Midbrain (tissue), 1 donor: ENCODE measurements at places on chromosomes 16 and 17.

- DNase-seq, result no peak
Observed at GRCh38 chr17:81681672-81682071, 1.9 kb downstream of the ARL16 start.

DNA sequence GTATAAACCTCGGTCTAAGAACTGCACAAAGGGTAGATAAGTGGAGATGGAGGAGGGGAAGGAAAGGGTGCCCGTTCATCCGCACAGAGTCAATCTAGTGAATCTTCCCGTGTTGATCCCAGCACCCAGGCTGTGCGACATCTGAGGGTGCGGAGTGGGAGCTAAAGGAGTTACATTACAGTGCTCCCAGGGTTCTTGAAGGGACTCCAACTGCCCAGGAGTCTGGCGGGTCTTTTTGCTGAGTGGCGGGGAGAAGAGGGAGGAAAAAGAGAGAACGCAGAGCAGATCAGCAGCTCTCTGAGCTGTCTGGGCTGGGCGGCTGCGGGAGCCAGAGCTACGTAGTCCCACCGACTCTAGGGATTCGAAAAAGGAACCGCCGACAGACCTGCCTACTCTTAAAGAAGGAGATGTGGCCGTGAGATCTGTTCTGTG lies 1.6 kb upstream of the CA10 start:
- DNase-seq, result no peak

- DNase-seq, result no peak
Observed at GRCh38 chr17:69057280-69057679, 3.4 kb downstream of the ABCA9 start.

DNA sequence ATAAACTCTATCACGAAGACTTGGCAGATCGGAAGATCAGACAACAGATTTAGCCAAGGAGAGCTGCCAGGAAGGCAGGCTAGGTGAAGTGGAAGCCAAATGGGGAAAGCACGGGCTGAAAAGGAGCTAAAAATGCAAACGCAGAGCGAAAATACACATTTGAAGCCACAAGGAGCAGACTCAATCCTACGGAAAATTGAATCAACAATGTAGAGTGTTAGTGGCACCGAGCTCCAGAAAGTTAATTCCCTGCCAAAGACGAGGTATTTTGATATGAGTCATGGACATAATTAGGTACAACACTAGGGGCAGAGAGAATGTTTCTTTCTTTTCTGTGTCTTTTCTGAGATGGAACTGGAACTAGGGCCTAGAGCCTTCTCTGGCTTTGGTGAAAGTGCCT lies 20.7 kb downstream of the GSG1L start:
- no peak for DNase-seq

DNA sequence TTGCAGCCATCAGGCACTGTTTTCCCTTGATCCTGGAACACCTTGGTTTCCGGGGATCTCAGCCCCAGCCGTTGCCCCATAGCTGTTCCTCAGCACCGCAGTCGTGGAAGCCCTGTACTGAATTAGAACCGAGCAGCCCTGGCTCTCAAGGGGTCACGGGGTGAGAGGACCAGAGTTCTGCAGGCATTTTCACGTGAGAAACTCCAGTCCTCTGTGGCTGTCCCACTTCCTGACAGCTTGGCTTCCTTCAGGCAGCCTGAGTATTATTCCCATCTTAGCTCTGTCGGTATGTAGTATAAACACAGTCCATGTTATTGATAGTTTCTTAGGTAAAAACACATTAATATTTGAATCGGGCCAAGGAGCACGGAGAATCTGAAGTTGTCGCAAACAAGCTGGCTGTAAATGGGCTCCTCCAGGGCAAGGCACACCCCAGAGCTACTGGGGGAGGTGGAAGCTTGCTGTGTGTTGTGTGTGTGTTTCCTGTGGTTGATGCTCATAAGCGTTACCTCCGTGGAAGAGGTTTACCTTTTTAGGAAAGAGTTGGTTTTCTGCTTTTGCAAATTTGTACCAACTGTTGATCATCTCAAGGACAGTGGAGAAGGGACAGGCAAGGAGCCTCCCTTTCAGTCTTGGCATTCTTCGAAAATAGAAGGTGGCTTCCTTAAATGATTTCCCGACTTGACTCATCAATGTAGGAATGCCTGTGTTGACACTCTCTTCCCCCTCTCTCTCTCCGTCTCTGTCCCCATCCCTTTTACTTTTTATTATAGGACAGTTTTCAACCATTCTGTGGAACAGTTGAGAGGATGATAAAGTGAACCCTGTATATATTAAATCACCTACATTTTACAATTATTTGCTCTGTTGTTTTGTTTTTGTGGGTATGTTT lies 208.9 kb upstream of the CHMP6 start:
- DNase-seq, result no peak

DNA sequence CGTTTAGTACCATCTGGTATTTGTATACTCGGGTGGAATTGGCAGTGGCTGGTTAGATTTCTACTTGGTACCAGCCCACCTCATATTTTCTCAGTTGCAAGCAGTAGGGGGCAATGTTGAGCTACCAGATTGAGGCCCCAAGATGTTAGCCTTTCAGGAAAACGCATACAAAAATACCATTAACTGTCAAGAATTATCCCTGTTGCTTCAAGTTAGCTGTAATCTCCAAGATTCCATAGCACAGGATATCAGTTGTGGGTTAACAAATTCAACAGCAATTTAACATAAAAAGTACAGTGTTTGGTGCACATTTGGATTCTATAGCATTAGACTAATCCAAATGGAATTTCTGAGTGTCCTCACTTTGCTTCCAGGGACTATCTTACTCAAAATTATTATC lies 188.2 kb downstream of the FTO start:
- DNase-seq, result peak; percentile 83

DNA sequence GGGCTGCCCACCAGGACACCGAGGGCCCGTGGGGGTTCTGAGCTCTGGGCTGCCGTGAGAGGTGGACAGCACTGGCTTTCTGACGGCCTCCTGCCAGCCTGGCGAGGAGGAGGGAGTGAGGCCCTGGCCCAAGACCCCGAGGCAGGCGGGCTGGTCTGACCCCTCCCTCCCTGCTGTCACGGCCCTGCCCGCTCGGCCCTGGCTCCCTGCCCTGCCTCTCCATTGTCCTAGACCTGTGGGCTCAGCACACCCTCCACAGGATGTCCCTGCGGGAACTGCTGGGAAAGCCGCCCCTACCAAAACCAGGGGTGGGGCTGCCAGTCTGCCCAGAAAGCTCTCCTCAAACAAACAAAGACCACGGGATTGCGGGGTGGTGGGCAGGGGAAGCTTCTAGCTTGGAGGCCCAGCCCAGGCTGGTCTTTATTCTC lies 20.7 kb downstream of the SPNS2 start:
- peak; percentile 41 for DNase-seq

GRCh38 chr16:85316944-85317343 lies 204.7 kb upstream of the CIBAR2 start:
- DNase-seq, result no peak

DNA sequence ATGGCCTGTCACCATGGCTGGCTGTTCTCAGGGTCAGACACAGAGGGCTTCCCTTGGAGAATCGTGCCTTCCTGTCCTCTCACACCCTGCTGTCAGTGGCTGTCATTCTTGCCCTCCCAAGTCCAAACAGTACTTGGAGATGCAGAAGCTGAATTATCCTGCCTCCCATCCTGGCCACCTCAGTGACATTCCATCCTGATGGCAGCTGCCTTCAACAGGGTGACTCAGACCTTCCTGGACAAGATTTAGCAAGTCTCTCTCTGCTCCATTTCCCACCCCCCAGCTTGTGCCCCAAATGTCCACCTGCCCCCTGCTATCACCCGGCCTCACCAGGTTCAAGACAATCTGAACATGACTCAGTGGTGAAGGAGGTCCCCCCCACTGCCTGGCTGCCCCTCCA lies 4.8 kb upstream of the KRT36 start:
- no peak for DNase-seq

- DNase-seq, result no peak
Observed at GRCh38 chr17:21363776-21364642, 12.1 kb upstream of the KCNJ12 start.

DNA sequence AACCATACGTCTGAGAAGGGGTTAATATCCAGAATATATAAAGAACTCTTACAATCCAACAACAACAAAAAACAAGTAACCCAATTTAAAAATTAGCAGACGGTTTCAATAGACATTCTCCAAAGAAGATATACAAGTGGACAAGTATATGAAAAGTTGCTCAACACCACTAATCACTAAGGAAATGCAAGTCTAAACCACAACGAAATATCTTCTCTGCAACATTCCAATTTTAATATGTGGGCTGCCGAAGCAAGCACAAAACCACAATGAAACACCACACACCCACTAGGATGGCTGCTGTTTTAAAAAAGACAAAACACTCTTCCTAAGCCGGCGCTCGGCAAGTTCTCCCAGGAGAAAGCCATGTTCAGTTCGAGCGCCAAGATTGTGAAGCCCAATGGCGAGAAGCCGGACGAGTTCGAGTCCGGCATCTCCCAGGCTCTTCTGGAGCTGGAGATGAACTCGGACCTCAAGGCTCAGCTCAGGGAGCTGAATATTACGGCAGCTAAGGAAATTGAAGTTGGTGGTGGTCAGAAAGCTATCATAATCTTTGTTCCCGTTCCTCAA lies 5.9 kb upstream of the SLC13A2 start:
- DNase-seq, result no peak

- DNase-seq, result no peak
Observed at GRCh38 chr16:66605177-66605978, 874 bp downstream of the CMTM3 start.

GRCh38 chr17:57379895-57380434 lies 123.6 kb downstream of the MSI2 start:
- DNase-seq, result no peak

- no peak for DNase-seq
Observed at GRCh38 chr17:57463103-57463885, 207.0 kb downstream of the MSI2 start.

- DNase-seq, result no peak
Observed at GRCh38 chr16:86217001-86217890, 293.1 kb upstream of the FOXF1 start.

DNA sequence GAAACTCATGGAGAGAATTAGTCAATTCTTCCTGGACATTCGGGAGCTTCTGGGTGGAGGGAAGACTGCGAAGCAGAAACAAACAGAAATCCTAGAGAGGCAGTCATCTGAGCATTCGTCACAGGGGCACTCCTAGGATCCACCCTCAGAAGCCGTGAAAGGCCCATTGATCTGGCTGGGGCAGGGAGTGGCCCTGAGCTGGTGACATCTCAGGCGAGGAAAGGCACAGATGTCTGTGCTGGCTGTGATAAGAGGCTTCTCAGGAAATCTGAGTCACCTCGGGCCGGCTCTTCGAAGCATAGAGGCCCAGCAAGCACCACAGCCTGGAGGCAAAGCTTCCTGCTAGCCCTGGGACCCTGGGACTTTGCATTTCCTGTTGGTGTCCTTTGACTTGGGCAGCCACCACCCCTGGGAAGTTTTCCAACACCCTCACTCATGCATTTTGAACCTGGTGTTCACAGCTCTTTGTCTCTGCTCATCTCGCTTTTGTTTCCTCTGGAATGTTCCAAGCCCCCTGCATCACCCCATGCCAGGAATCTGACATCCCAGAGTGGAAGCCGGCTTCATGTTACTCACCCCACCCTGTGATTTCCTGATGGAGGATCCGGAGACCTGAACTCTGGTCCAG lies 23.3 kb upstream of the CDRT4 start:
- peak; percentile 75 for DNase-seq

- no peak for DNase-seq
Observed at GRCh38 chr16:51326131-51326856, 175.2 kb upstream of the SALL1 start.

- DNase-seq, result no peak
Observed at GRCh38 chr16:78832100-78832499, 732.6 kb downstream of the WWOX start.

DNA sequence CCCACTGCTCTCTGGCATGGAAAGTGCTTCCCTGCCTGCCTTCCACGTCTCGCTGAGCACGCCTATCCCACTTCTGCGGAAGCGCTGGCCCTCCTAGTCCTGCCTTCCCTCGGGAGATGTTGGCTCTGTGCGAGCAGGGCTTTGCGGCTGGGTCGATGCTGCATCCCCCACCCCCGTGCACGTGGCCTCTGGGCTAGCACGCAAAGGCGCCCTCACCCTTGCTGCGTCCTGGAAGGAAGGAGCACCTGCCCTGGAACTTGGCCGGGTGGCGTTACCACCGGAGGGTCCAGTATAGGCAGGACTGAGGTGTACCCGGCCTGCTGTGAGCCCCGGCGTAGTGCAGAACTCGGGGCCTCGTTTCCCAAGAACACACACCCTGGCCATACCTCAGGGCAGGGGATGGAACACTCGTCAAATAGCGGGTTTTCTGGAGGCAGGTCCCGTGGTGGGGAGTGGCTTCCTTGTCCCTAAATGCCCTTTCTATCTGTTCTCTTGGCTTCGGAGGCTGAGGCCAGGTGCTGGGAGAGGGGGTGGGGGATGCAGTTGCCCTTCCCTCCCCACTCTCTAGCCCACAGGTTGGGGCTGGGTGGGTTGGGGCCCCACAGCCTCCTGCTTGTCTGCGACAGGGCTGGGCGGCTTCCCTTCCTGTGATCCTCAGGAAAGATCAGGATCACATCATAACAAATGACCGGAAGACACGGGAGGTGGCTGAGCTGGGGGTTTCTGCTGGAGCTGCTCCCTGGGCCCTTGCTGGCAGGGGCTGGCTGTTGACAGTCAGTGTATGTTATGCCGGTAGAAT lies 17.4 kb downstream of the BAIAP2 start:
- no peak for DNase-seq

GRCh38 chr17:379531-380465 lies 27.2 kb upstream of the RPH3AL start:
- no peak for DNase-seq

DNA sequence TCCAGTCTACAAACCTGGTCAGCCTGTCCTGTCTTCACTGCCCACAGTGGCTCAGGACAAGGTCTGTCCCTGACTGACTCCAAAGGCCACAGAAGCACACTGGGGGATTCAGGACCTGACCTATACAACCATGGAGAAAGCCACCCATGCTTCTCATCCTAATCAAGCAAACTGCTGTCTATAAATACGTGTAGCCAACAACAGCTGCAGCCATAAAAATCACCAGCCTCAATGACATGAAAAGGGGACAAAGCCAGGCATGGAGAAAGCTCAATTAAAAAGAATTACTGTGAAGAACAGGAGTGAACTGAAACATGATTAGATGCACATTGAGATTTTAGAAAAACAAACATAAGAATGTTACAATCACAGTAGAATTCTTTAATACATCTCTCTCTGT lies 170.1 kb downstream of the CDK5R1 start:
- no peak for DNase-seq

GRCh38 chr16:31005350-31006085 lies 4.9 kb downstream of the STX1B start:
- no peak for DNase-seq

- no peak for DNase-seq
Observed at GRCh38 chr16:71276589-71277334, 12.4 kb downstream of the CMTR2 start.

GRCh38 chr17:5770441-5771270 lies 186.3 kb upstream of the NLRP1 start:
- DNase-seq, result no peak
